Epithelial cell of umbilical artery (primary cell): ENCODE measurements at places on chromosomes 5 and 9. TPM values are rescaled to one million over a fixed set of nuclear protein-coding genes. Genes with fewer than 3 reads are reported as not detected.

C6 gene
- total RNA-seq: not detected in 2 replicates

PCDHB13 gene
- 0.15 and 0.65 TPM in 2 replicates for total RNA-seq

TYRP1 gene
- 0.30 and 0.97 TPM in 2 replicates for total RNA-seq

HMMR gene
- total RNA-seq: 29.9 and 46.7 TPM in 2 replicates

KCNT1 gene
- not detected in 2 replicates for total RNA-seq

C5 gene
- total RNA-seq: 2.3 TPM in 2 replicates

CD72 gene
- total RNA-seq: not detected in 2 replicates

SPZ1 gene
- not detected in 2 replicates for total RNA-seq

GDNF gene
- total RNA-seq: not detected in 2 replicates

KDM4C gene
- 14.0 and 18.1 TPM in 2 replicates for total RNA-seq

RORB gene
- under 0.01 and 0.15 TPM in 2 replicates for total RNA-seq

FAM78A gene
- total RNA-seq: 1.9 and 6.8 TPM in 2 replicates

CNTNAP3 gene
- total RNA-seq: 5.8 and 13.0 TPM in 2 replicates

ENTREP1 gene
- total RNA-seq: 1.6 and 3.0 TPM in 2 replicates

HEMGN gene
- total RNA-seq: not detected in 2 replicates

SHOC1 gene
- 0.15 TPM in 1 of 2 replicates, not detected in the other for total RNA-seq

SARDH gene
- total RNA-seq: 0.65 and 0.91 TPM in 2 replicates

MAPKAP1 gene
- total RNA-seq: 69.2 and 74.5 TPM in 2 replicates

NUTM2G gene
- total RNA-seq: not detected in 2 replicates

GABRA1 gene
- not detected in 2 replicates for total RNA-seq

ZFYVE16 gene
- 23.1 and 32.5 TPM in 2 replicates for total RNA-seq

NSA2 gene
- total RNA-seq: 91.9 and 170 TPM in 2 replicates

ADGRD2 gene
- total RNA-seq: not detected in 2 replicates

TPRN gene
- total RNA-seq: 4.6 and 5.5 TPM in 2 replicates

CFAP90 gene
- not detected in 2 replicates for total RNA-seq

TRPM6 gene
- under 0.01 TPM in 2 replicates for total RNA-seq

AGXT2 gene
- not detected in 2 replicates for total RNA-seq

LECT2 gene
- not detected in 2 replicates for total RNA-seq

TEX48 gene
- not detected in 2 replicates for total RNA-seq

WDR38 gene
- total RNA-seq: not detected in 2 replicates

BAAT gene
- not detected in 2 replicates for total RNA-seq

TUSC1 gene
- 18.8 and 19.2 TPM in 2 replicates for total RNA-seq

PCDHA9 gene
- under 0.01 and 0.15 TPM in 2 replicates for total RNA-seq

MARCHF11 gene
- not detected in 2 replicates for total RNA-seq

UGT3A1 gene
- total RNA-seq: not detected in 2 replicates

CNTLN gene
- total RNA-seq: 10.4 and 10.8 TPM in 2 replicates

SHISAL2B gene
- not detected in 2 replicates for total RNA-seq

PTGER4 gene
- 37.2 and 56.5 TPM in 2 replicates for total RNA-seq

MORN5 gene
- not detected in 2 replicates for total RNA-seq

TEK gene
- 88.0 and 110 TPM in 2 replicates for total RNA-seq

AJM1 gene
- 0.61 and 0.65 TPM in 2 replicates for total RNA-seq

ANKRD34B gene
- not detected in 2 replicates for total RNA-seq

FOXD4 gene
- total RNA-seq: not detected in 2 replicates

SECISBP2 gene
- total RNA-seq: 18.5 and 19.6 TPM in 2 replicates

PRRX2 gene
- total RNA-seq: under 0.01 TPM in 1 of 2 replicates, not detected in the other

PCDHA1 gene
- 0.32 TPM in 1 of 2 replicates, not detected in the other for total RNA-seq

SPATA31D4 gene
- total RNA-seq: not detected in 2 replicates
